HCT116 (cell line): ENCODE measurements at places on chromosomes 16 and 17. TPM values are rescaled to one million over a fixed set of nuclear protein-coding genes. Genes with fewer than 3 reads are reported as not detected.

DNA sequence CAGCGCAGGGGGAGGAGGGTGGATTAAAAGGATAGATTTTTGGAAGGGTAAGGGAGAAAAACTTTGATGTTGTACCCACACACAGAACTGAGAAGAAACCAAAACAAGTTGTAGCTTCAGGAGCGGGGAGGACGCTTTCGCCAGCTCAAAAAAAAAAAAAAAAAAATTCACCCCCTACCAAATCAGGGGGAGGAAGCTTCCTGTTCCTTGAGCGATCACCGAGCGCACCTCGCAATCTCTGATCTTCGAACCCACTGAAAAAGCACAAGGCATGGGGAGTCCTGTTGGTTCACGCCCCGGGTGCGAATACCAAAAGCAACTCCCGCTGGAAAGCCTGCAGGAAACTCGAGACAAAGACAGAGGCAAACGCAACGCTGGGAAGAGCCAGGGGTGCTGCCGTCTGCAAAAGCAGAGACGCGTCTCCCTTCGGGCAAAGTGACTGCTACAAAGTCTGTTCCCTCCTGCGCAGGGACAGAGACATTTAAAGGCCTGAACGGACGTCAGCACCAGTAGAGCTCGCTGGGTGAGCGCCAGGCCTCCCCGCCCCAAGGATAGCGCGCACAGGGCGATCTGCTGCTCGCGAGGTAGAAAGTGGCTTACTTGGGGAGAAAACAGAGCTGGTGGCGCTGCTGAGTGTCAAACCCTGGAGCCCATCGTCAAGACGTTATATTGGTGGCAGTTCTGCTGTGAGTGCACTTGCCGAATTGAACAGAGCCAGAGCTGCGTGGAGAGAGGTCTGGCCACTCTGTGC, 190.4 kb downstream of the USP22 start:
- no peak overlapping the region for H3K4me3 ChIP-seq
- H3K36me3 ChIP-seq, result no peaks in the 10 kb centered on the region
- H3K4me1 ChIP-seq, result no peaks in the 10 kb centered on the region
- H3K27me3 ChIP-seq, result no peaks in the 10 kb centered on the region

DNA sequence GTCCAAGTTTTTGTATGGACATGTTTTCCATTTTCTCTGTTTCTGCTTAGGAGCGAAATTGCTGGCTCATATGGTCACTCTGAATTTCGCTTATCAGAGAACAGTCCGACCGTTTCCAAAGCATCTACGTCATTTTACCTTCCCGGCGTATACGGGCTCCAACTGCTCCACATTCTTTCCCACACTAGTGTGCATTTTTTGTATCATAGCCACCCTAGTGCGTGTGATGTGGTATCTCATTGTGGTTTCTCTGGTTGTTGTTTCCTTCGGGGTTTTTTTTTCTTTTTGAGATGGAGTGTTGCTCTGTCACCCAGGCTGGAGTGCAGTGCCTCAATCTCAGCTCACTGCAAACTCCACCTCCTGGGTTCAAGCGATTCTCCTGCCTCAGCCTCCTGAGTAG, 31.0 kb upstream of the BHLHA9 start:
- no peaks in the 10 kb centered on the region for H3K27me3 ChIP-seq
- H3K36me3 ChIP-seq, result no peaks in the 10 kb centered on the region
- DNase-seq, result no peak
- H3K4me1 ChIP-seq, result no peaks in the 10 kb centered on the region
- no peak overlapping the region for H3K27ac ChIP-seq

DNA sequence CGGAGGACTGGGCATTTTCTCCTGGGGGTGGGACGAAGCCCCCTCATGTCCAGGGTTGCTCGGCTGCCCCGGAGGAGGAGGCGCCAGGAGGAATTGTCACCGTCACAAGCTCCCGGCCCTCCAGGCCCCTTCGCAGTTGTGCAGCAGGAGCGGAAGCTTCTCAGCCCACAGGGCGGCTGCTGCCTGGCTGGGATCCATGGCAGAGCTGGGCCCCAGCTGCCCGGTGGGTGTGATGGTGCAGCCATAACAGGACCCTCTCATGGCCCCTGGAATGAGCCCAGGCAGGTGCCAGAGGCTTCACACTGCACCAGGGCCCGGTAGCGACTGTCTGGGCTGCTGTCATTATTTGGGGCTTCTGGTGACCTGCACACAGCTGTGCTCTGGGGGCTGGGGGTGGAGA, 54.9 kb upstream of the GNG13 start:
- no peak overlapping the region for H3K4me3 ChIP-seq
- no peak for DNase-seq
- H3K4me1 ChIP-seq, result no peaks in the 10 kb centered on the region
- H3K27ac ChIP-seq, result no peak overlapping the region

- no peak overlapping the region for H3K27ac ChIP-seq
- peaks cover 15% of the 10 kb centered on the region; the same call in 1 of the 2 replicates for H3K27me3 ChIP-seq
- no peak for DNase-seq
- H3K36me3 ChIP-seq, result no peaks in the 10 kb centered on the region
- no peak overlapping the region for H3K4me3 ChIP-seq
Measured at GRCh38 chr16:66036184-66036583, 330.3 kb upstream of the CDH5 start.

GRCh38 chr16:17213974-17214373, 256.8 kb downstream of the XYLT1 start:
- no peak overlapping the region for H3K27ac ChIP-seq
- H3K4me1 ChIP-seq, result no peaks in the 10 kb centered on the region
- H3K4me3 ChIP-seq, result no peak overlapping the region

DNA sequence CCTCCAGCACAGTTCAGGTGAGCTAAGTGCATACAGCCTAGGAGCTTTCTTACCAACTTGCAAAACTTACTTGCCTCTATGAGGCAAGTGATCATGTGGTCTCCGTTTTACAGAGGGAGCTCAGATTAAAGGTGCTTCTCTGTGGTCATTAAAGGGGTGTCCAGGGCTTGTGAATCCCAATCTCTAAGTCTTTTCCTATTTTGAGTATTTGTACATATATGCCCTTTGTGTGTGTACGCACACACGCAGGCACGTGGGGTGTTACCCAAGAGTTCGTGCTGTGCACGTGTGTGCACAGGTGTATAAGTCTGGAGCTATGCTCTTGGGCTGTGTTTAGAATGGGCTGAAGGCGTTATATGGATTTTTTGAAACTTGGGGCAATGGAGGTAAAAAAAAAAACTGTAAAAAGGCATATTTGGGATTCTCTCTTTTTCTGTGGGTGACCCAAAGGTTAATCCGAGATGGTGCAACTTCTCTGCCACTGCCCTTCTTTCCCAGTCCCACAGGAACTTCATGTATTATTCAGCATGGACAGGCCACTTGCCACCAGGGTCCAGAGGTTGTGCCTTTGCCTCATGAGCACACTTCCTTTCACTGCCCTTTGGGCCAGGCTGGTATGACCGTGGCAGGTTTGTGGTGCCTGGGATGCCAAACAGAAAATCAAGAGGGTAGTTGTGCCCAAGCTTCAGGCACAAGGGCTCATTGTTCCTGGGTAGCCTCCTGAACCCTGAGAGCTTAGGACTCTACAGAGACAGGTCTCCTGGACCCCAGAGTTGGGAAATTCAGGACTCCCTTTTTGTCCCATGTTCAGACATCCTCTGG, 1.5 kb downstream of the ABCC3 start:
- peaks cover 68% of the 10 kb centered on the region for H3K4me1 ChIP-seq
- H3K27me3 ChIP-seq, result no peaks in the 10 kb centered on the region
- peak overlapping the region; percentile 95; the same call in 1 of the 2 replicates for H3K27ac ChIP-seq
- DNase-seq, result no peak
- H3K4me3 ChIP-seq, result peak overlapping the region; percentile 72
- H3K36me3 ChIP-seq, result no peaks in the 10 kb centered on the region

Gene DHX58
- 1.2 TPM for total RNA-seq

DNA sequence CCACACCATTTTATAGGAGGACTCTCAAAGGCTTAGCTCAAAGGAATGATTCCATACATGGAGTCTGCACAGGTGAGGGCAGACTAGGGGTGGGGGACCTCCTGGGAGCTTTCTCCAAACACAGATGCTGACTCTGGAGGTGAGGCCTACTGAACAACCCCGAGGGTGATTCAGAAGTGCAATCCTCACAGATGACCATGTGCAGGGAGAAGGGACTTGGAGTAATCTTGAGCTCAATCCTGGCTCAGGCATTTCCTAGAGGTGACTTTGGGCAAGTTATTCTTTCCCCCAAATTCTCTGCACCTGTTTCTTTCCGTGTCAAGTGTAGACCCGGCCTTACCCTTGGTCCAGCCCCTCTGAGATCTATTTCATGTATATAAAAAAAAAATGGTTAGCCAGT, 401.5 kb downstream of the SLC39A11 start:
- H3K4me3 ChIP-seq, result no peak overlapping the region
- peaks cover 6% of the 10 kb centered on the region; the same call in 1 of the 2 replicates for H3K4me1 ChIP-seq
- H3K27me3 ChIP-seq, result no peaks in the 10 kb centered on the region
- H3K36me3 ChIP-seq, result no peaks in the 10 kb centered on the region
- DNase-seq, result no peak

Gene C16orf95
- total RNA-seq, result 12.2 TPM

Gene SEPHS2
- 51.3 TPM for total RNA-seq

DNA sequence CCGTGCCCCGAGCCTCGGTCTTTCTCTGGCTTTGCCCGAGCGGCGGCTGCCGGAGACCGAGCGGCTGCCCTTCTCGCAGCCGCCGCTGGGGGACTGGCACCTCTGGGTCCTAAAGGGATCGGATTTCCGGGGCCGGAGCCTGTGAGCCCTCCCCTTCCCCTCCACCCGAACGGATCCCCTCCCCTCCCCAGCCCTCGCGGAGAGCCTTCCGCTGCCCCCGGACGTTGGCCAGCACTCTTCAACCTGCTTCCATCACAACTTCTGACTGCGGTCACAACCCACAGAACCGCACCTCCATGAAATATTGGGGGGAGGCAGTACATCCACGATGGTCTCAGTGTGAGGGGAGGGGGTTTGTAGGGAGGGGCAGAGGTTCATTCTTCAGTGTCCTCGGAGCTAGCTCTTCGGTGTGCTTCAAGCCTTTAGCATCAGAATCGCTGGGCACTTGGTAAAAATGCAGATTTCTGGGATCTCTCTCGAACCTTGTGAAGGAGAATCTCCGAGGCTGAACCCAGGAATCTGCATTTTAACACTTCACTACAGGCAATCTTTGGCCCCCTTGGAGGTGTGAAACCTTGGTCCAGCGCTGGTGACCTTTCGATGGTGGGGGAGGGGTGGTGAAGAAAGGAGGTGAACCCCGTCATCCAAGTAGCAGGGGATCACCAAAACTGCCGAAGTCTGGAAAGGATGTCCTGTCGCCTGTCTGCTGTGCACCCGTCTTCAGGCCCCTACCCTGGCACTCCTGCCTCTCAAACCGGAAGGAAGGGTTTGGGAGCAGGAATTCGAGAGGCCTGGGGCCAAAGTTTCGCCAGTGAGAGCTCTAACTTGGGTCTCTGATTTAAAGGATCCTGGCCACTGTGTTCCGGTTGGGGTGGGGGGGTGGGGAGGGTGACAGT, 812 bp upstream of the PPP1R9B start:
- H3K27ac ChIP-seq, result peak overlapping the region; percentile 89
- peak; percentile 85 for DNase-seq
- peak overlapping the region; percentile 76 for H3K4me3 ChIP-seq
- peaks cover 43% of the 10 kb centered on the region for H3K4me1 ChIP-seq
- no peaks in the 10 kb centered on the region for H3K27me3 ChIP-seq

Gene SCNN1G
- not detected for total RNA-seq

DNA sequence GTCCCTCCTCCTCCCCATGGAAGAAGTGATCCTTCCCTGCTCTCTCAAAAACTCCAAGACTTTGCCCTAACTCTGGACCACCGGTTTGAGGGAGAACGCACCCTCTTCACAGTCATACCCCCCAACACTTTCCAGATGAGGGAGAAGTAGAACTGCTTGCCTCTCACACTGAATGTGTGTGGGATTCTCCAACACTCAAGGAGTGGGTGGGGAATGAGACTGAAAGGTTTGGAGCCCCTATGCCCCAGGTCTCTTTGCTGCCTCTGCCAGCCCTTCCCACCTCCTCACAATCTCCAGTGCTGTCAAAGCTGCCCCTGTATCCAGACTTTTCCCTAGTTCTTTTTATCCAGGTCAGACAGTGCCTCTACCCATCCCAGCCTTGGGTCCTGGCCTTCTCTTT, 11.4 kb downstream of the HOXB4 start:
- H3K4me3 ChIP-seq, result no peak overlapping the region
- H3K36me3 ChIP-seq, result no peaks in the 10 kb centered on the region
- H3K27me3 ChIP-seq, result no peaks in the 10 kb centered on the region
- DNase-seq, result no peak

- H3K27me3 ChIP-seq, result no peaks in the 10 kb centered on the region
- peaks cover 15% of the 10 kb centered on the region for H3K4me1 ChIP-seq
- 0 out of 2 replicates have a peak, but pooled peaks cover under 1% of the 10 kb centered on the region for H3K36me3 ChIP-seq
- no peak overlapping the region for H3K27ac ChIP-seq
Measured at GRCh38 chr17:1060991-1061390, 64.1 kb downstream of the TIMM22 start.

Gene NLRP1
- total RNA-seq, result 7.2 TPM

- peaks cover 24% of the 10 kb centered on the region for H3K36me3 ChIP-seq
- no peak overlapping the region for H3K4me3 ChIP-seq
- DNase-seq, result no peak
- H3K27ac ChIP-seq, result no peak overlapping the region
- H3K4me1 ChIP-seq, result no peaks in the 10 kb centered on the region
- H3K27me3 ChIP-seq, result no peaks in the 10 kb centered on the region
Measured at GRCh38 chr17:81253358-81254131, 14.4 kb downstream of the NDUFAF8 start.

DNA sequence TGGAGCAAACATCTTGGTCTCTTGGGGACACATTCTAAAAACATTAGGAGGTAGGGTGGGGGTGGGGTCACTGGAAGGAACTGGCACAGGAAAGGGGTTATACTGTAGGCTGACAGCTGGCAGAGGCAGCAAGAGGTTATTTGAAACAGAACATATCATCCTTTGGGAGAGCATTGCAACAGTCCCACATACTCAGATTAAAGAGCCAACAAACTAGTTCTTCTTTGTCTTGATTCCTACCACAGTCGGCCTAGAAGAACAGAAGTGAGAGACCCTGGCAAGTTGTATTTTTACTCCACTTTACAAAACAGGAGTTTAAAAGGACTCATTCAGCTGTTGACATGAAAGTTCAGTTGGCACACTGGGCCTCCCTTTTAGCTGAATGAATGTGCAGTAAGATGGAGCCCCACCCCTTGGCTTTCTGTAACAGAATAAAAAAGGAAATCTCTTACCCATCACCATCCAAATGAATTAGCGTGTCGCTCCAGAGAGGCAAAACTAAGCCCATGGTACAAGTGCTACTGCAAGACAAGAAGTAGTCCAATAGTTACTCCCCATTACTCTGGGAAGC, 54.6 kb upstream of the CORO6 start:
- no peak overlapping the region for H3K27ac ChIP-seq
- DNase-seq, result no peak
- H3K27me3 ChIP-seq, result no peaks in the 10 kb centered on the region
- H3K4me3 ChIP-seq, result no peak overlapping the region
